ENCODE measurements at places on chromosomes 1 and 21. TPM values are rescaled to one million over a fixed set of nuclear protein-coding genes. Genes with fewer than 3 reads are reported as not detected.

- no peak for DNase-seq
Measured at GRCh38 chr21:36904093-36904666, 62.3 kb downstream of the HLCS start.

GRCh38 chr1:41653574-41653973 lies 169.1 kb upstream of the EDN2 start:
- DNase-seq, result no peak

- no peak for DNase-seq
Measured at GRCh38 chr1:213083112-213083445, 32.0 kb downstream of the RPS6KC1 start.

- no peak for DNase-seq
Measured at GRCh38 chr1:239717097-239717917, 330.9 kb downstream of the CHRM3 start.

DNA sequence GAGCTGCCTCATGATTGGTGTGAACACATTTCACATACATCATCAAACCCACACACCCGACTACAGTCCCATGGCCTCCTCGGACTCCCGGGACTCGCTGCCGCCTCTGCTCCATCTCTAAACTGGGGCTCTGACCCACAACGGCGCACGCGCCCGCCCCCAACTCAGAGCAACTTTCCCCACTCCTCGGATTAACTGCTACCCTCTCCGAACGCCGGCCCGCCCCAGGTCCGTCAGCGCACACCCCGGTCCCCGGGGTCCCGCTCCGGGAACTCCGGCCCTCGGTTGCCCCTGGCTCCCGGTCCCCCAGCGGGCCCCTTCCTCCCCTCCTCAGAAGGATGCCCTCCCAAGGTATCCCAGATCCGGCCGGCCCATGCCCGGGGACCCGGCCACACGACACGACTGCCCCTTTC lies 740 bp downstream of the DSTYK start:
- peak; percentile 40 for DNase-seq

DNA sequence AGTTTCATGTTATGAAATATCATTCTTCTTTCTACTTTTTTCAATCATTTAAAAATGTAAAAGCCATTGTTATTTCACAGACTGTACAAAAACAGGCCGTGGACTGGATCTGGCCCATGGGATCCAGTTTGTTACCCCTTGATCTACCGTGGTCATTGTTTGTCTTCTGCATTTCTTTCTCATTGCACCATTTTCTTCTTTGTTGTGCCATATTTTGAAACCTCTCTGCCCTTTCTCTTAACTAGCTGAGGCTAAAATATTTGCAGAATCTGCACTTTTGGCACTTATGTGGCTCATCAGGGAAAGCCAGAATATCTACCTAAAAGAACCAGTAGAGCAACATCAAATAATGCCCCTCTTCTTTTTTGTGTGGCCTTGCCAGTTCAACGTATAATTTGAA lies 50.5 kb downstream of the DNAJC6 start:
- no peak for DNase-seq

The CHIT1 gene
- total RNA-seq, result under 0.01 TPM

The LCE1D gene
- not detected for total RNA-seq

The RHD gene
- 0.34 TPM for total RNA-seq

The NKAIN1 gene
- not detected for total RNA-seq

The EVA1B gene
- 105 TPM for total RNA-seq

The RSBN1 gene
- total RNA-seq, result 18.1 TPM

The PBX1 gene
- total RNA-seq, result 8.9 TPM

All from dermis blood vessel endothelial cell (primary cell).